Type B pancreatic cell (in vitro differentiated cells): ENCODE measurements at places on chromosomes 6 and 20. TPM values are rescaled to one million over a fixed set of nuclear protein-coding genes. Genes with fewer than 3 reads are reported as not detected.

DNA sequence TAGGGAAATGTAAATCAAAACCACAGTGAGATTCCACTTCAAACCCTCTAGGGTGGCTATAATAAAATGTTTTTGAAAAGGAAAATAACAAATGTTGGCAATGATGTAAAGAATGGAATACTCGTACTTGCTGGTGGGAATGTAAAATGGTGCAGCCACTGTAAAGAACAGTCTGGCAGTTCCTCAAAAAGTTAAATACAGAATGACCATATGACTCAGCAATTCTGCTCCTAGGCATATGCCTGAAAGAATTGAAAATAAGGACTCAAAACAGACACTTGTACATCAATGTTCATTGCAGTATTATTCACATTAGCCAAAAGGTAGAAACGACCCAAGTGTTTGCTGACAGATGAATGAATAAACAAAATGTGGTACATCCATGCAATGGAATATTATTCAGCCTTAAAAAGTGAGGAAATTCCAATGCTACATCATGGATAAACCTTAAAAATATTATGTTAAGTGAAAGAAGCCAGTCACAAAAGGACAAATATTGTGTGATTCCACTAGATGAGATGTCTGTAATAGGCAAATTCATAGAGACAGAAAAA is 10.2 kb upstream of the RNF114 start:
- DNase-seq, result no peak
- no peaks in the 10 kb centered on the region for H3K27me3 ChIP-seq
- H3K36me3 ChIP-seq, result no peaks in the 10 kb centered on the region
- no peak overlapping the region for H3K4me3 ChIP-seq
- H3K4me1 ChIP-seq, result peaks cover 6% of the 10 kb centered on the region

DNA sequence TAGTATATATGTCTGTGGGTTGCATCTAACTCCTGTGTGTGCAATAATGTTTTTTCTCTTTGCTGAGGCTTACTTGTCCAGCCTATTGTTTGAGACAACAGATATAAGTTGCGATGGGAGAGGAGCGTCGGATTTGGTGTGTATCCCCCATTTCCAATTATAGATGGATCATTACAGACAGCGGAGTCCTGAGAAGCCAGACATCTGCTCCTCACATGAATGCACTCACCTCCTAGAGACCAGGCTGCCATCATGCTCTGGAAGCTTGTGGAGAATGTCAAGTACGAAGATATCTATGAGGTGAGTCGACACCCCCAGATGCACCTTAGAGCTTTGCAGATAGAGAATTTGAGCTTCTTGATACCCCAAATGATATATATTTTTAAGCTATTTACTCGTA is at the start of gene TFAP2B:
Gene TFAP2B (plus strand): TSS at position 199 of the 400 bp plus-strand sequence. CDS start 21 bp downstream, at position 220.
- H3K36me3 ChIP-seq, result peaks cover 16% of the 10 kb centered on the region
- peak within 1 kb of the TSS; percentile 89 for H3K4me3 ChIP-seq
- H3K27ac ChIP-seq, result peak within 1 kb of the TSS; percentile 86
- H3K27me3 ChIP-seq, result peaks cover 93% of the 10 kb centered on the region
- H3K4me1 ChIP-seq, result peaks cover 7% of the 10 kb centered on the region

GRCh38 chr6:165880686-165881085 is 217.6 kb upstream of the PDE10A start:
- peaks cover 11% of the 10 kb centered on the region for H3K4me1 ChIP-seq
- H3K27ac ChIP-seq, result no peak overlapping the region
- DNase-seq, result no peak
- H3K27me3 ChIP-seq, result peaks cover 37% of the 10 kb centered on the region
- no peak overlapping the region for H3K4me3 ChIP-seq
- H3K36me3 ChIP-seq, result no peaks in the 10 kb centered on the region

- no peak for DNase-seq
- no peak overlapping the region for H3K27ac ChIP-seq
- H3K36me3 ChIP-seq, result no peaks in the 10 kb centered on the region
- H3K27me3 ChIP-seq, result peaks cover 34% of the 10 kb centered on the region
- H3K4me1 ChIP-seq, result peaks cover 8% of the 10 kb centered on the region
Observed at GRCh38 chr20:3669710-3670367, 6.6 kb upstream of the GFRA4 start.

GRCh38 chr20:64265201-64265600 is 9.7 kb downstream of the PCMTD2 start:
- DNase-seq, result no peak
- peaks cover 12% of the 10 kb centered on the region for H3K4me1 ChIP-seq

GRCh38 chr6:34593701-34594100 is 37.6 kb upstream of the SPDEF start:
- no peak overlapping the region for H3K4me3 ChIP-seq
- no peak for DNase-seq
- H3K36me3 ChIP-seq, result no peaks in the 10 kb centered on the region
- H3K27me3 ChIP-seq, result no peaks in the 10 kb centered on the region

DNA sequence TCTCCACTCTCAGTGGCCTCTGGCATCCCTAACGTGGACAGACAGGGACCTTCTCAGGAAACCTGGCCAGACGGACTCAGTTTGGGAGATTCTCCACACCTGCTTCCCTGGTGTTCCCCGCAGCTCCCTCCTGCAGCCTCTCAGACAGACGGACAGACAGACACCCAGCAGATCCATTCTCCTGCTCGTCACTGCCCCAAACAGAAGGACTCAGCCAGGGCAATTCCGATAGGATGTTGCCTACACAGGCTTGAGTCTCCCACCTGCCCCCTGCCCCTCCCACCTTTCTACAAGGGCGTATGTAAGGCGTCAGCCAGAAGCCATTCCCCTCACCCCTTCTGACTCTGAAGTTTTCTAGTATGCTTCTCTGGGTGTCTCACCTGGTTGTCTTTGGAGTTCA is 428 bp downstream of the CCM2L start:
- H3K36me3 ChIP-seq, result no peaks in the 10 kb centered on the region
- H3K27me3 ChIP-seq, result peaks cover 68% of the 10 kb centered on the region
- DNase-seq, result no peak

DNA sequence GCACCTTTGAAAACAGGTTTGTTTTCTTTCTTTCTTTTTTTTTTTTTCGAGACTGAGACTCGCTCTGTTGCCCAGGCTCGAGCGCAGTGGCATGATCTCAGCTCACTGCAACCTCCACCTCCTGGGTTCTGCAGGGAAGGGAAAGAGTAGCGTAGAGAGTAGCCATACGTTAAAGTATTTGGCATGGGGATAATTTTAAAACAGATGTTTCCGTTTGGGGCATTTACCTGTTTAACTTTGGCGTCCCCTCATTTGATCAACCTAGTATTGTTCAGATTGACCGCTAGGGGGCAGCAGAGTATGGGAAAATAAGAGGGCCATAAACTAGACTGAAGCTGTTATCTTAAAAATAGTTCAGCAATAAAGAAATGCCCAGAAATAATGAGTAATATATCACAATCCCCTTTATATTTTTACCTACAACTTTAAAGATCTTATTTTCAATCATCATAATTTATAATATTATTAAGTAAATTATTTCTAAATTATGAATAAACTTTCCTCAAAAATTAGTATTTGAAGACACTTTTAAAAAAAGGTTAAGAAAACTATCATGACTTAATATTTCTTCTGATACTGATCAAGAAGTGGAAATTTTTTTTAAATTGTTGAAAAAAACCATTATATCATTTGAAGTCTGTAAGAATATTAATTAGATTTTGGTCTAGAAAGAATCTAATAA is 7.6 kb upstream of the TAAR9 start:
- no peaks in the 10 kb centered on the region for H3K36me3 ChIP-seq
- H3K27ac ChIP-seq, result peak overlapping the region; percentile 62
- no peak for DNase-seq
- H3K4me1 ChIP-seq, result no peaks in the 10 kb centered on the region
- peak overlapping the region; percentile 83 for H3K4me3 ChIP-seq

DNA sequence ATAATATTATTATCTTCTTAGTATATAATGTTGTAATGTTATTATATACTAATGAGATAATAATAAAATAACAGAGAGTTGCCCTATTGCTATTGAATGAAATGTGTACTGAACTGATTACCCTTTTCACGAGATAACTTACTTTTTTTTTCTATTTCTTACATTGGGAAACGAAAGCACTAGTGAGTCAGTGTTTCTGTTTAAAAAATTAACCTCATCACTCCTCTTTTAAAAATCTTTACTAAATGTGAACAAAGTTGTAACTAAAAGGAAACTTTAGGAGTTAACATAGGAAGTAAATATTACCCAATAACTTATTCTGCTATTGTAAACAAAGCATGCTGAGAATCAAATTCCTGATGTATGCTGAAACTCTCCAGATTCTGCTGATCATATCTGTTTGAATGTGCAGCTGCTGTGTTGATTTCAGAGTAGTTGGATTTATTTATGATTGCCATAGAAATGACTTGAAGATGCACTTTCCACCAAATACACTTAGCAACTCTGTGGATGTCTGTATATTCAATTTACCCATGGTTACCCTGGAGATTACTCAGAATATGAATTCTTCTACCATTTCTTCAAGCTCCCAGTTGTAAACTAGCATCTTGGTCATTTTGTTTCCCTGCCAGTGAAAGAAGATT is 523.4 kb downstream of the TENT5A start:
- peaks cover 5% of the 10 kb centered on the region for H3K4me1 ChIP-seq
- no peak overlapping the region for H3K27ac ChIP-seq
- DNase-seq, result no peak
- H3K27me3 ChIP-seq, result no peaks in the 10 kb centered on the region

- no peak overlapping the region for H3K27ac ChIP-seq
- no peaks in the 10 kb centered on the region for H3K4me1 ChIP-seq
- DNase-seq, result no peak
- no peak overlapping the region for H3K4me3 ChIP-seq
- H3K27me3 ChIP-seq, result no peaks in the 10 kb centered on the region
Observed at GRCh38 chr6:84688141-84688873, 76.1 kb downstream of the TBX18 start.

DNA sequence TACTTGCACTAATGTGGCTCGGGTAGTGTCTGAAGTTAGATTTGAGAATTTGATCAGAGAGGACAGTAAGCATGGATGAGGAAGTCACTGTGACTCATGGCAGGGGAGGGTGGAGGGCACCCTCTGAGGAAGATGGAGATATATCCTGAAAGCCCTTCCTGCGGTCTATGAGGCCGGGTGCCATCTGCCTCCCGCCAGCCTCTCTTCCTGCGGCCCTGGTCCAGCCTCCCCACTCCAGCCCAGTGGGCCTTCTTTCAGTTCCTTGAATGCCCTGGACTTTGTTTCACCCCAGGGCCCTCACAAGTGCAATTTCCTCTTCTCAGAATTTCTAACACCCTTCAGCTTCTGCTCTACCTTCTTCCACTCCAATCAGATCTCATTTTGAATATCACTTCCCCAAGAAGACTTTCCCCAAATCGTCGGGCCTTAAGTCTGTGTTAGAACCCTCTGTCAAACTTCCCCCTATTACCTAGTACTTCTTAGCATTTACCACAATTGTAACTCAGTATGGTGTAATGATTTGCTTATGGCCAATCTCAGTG is 20.2 kb upstream of the TNFAIP3 start:
- no peak overlapping the region for H3K27ac ChIP-seq
- H3K4me3 ChIP-seq, result no peak overlapping the region
- no peaks in the 10 kb centered on the region for H3K27me3 ChIP-seq
- no peaks in the 10 kb centered on the region for H3K36me3 ChIP-seq

DNA sequence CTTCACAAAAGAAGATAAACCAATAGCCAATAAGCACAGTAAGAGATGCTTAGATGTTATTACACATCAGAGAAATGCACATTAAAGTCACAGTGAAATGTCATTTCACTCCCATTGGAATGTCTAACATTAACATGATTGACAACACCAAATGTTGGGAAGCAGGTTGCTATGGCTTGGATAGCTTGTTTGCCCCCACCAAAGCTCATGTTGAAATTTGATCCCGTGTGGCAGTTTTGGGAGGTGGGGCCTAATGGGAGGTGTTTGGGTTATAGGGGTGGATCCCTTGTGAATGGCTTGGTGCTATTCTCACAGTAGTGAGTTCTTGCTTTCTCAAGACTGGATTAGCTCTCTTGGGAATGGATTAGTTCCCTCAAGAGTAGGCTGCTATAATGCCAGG is 44.8 kb downstream of the MRAP2 start:
- H3K36me3 ChIP-seq, result no peaks in the 10 kb centered on the region
- H3K4me1 ChIP-seq, result peaks cover 19% of the 10 kb centered on the region
- H3K4me3 ChIP-seq, result no peak overlapping the region
- no peak overlapping the region for H3K27ac ChIP-seq

DNA sequence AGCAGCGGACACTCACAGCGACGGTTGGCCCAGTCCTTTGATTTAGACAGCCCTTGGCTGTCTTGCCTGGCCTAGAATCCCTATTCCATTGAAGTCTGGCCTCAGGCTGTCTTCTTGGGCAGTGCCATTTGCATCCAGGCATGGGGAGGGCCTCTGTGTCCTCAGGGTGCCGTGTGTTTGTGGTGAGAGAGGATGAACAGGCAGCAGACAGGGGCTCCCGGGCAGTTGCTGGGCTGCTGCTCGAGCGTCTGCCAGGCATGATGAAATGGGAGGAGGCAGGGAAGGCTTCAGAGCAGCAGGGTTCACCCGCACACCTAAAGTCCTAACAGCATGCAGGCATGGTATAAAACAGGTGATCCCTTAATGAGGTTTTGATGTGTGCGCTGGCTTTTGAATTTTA is 126.9 kb downstream of the SOBP start:
- peak overlapping the region; percentile 52 for H3K4me3 ChIP-seq
- H3K4me1 ChIP-seq, result peaks cover 58% of the 10 kb centered on the region
- H3K36me3 ChIP-seq, result no peaks in the 10 kb centered on the region
- DNase-seq, result no peak
- H3K27ac ChIP-seq, result no peak overlapping the region
- no peaks in the 10 kb centered on the region for H3K27me3 ChIP-seq

GRCh38 chr6:34249469-34250261 is 859 bp upstream of the SMIM29 start:
- no peaks in the 10 kb centered on the region for H3K36me3 ChIP-seq
- no peak for DNase-seq
- no peaks in the 10 kb centered on the region for H3K27me3 ChIP-seq
- peaks cover 12% of the 10 kb centered on the region for H3K4me1 ChIP-seq
- H3K4me3 ChIP-seq, result peak overlapping the region; percentile 93
- H3K27ac ChIP-seq, result peak overlapping the region; percentile 79

GRCh38 chr6:125948455-125948854 is 8.1 kb upstream of the HINT3 start:
- H3K27me3 ChIP-seq, result peaks cover 2% of the 10 kb centered on the region
- no peak overlapping the region for H3K27ac ChIP-seq
- DNase-seq, result no peak

DNA sequence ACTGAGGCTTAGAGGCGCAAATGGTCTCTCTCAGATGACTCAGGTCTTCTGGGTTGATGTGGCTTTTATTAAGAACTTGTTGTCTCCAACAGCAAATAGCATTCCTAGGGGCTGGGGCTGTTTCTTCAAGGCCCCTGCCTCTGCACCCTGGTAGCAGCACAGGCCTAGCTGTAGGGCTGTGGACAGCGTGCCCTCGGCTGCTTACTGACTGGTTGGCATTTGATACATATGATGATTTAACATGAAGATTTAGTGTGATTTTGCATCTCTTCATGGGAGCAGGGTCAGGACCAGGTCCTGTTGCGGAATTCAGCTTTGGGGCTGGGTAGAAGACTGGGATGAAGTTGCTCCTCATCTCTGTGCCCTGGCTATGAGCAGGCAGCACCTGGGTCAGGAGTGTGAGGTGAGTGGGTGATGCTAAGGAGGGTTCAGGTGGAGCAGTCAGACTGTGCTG is 24.3 kb upstream of the IER3 start:
- peak overlapping the region; percentile 32 for H3K27ac ChIP-seq
- peaks cover 54% of the 10 kb centered on the region for H3K4me1 ChIP-seq
- no peak overlapping the region for H3K4me3 ChIP-seq

Gene MAP3K7
- total RNA-seq, result 20.2 and 34.1 TPM in 2 replicates

Gene GFRAL
- not detected in 2 replicates for total RNA-seq

Gene YWHAB
- total RNA-seq, result 153 and 183 TPM in 2 replicates

Gene MOXD1
- 3.7 and 22.0 TPM in 2 replicates for total RNA-seq

Gene RSPO3
- total RNA-seq, result 5.4 and 32.3 TPM in 2 replicates

Gene METTL24
- 2.0 and 10.0 TPM in 2 replicates for total RNA-seq

Gene CCM2L
- 0.19 and 0.63 TPM in 2 replicates for total RNA-seq

Gene CST5
- total RNA-seq, result 0.79 TPM in 1 of 2 replicates, not detected in the other

Gene FLRT3
- total RNA-seq, result 59.3 and 75.7 TPM in 2 replicates

Gene SLC22A3
- total RNA-seq, result 0.52 and 0.87 TPM in 2 replicates

Gene SCGN
- 47.1 and 89.1 TPM in 2 replicates for total RNA-seq

Gene TRERF1
- 9.7 and 13.2 TPM in 2 replicates for total RNA-seq

Gene BPIFB6
- total RNA-seq, result not detected in 2 replicates
